ENCODE measurements at places on chromosomes 11 and 22. TPM values are rescaled to one million over a fixed set of nuclear protein-coding genes. Genes with fewer than 3 reads are reported as not detected.

- no peak for DNase-seq
These were observed 28.7 kb downstream of the RPL3 start for GRCh38 chr22:39290724-39291161.

Gene OR52I2
- total RNA-seq = not detected

DNA sequence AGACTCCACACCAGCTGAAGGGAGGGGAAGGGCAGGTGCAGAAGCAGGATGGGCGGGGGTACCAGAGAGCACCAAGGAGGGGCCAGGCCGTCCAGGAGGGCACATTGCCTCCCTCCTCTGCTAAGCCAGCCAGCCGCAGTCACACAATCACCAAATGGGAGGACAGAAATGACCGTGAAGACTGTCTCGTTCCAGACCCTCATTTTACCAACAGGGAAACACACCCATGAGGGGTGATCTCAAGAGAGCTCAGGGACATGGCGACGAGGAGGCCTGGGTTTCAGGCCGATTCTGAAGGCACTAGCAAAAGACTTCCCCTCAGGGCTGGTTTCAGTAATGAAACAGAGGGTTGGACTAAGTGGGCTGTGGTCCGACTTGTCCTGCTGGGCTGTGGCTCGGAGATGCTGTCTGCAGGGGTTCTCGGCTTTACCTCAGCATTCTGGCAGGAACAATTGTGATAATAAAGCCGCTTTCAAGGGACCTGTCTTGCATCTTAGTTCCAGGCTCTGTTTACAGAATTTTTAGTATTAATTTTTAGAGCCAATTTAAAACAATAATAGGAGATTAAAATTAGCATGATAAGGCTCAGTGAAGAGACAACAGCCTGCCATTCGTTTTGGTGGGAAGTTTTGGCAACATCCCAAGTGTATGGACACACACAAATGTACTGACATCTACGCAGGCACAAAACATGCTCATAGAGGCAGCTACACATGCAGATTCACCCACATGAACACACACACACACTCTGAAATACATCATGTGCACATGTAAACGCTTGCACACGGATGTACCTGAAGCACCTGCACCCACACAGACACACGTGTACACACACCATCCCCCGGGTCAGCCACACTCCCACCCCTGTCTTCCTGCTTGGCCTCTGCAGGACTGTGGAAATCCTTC is 2.0 kb upstream of the B3GAT1 start:
- DNase-seq = no peak

DNA sequence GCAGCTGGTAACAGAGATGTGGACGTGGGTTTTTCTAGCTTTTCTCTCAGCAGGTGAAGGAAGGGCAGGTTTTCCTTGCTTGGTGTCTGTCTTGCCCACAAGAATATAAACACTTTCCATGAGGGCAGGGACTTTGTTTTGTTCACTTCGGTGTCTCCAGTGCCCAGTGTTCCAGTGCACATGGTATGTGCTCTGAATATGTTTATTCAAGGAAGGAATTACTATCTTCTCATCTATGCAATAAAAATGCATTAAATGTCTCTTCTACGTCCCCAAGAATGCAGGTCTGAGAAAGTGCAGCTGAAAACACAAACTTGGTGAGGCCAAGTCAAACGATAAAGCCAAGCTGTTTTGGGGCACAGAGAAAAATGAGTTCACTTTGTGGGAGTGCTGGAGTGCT is 56.3 kb upstream of the PLET1 start:
- peak; percentile 77 for DNase-seq

DNA sequence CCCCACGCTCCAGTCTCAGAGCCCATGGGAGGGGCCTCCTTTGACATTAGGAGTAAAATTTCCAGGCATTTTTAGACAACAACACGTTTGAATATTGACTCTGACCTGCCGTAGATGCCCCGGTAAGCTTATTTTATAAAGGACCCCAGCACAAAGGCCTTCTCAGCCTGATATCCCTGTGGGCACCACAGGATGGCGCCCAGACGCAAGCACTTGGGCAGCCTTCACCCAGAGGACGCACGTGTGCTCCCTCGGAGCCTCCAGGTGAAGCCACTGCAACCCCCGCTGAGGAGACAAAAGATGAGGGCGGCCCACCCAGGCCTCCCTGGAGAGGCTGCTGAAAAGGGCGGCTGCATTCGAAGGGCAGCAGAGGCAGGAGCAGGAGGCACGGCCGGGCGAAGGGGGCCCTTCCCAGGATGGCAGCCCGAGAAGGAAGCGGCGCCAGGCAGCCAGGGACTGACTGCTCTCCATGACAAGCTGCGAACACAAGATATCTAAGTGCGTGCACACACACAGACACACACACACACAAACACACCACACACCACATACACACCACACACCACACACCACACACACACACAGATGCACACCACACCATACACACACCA is 15.2 kb upstream of the TH start:
- no peak for DNase-seq

Gene BBOX1
- total RNA-seq = not detected

Gene EMID1
- total RNA-seq = 1.0 TPM

- no peak for DNase-seq
These were observed 324.3 kb upstream of the SORL1-AS1 start for GRCh38 chr11:121777056-121777455.

GRCh38 chr11:120842195-120842594 is 181.7 kb upstream of the TBCEL start:
- no peak for DNase-seq

- peak; percentile 39 for DNase-seq
These were observed 131.1 kb downstream of the RASSF10 start for GRCh38 chr11:13140028-13140870.

- no peak for DNase-seq
These were observed 172.7 kb downstream of the FAT3 start for GRCh38 chr11:92397221-92397755.

DNA sequence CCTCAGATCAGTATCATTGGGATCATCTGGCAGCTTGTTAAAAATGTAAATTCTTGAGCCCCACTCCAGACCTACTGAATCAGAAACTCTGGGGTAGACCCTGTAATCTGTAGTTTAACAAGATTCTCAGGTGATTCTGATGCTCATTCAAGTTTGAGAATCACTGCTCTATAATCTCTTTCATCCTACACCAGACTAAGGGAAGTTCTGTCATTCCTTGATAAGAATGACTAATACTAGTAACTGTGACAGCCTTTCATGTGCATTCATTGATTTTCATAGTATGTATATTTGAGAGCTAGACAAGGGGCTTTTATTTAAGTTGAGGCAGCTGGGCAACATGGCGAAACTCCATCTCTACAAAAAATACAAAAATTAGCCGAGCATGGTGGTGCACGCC is 30.0 kb downstream of the NAT10 start:
- no peak for DNase-seq

DNA sequence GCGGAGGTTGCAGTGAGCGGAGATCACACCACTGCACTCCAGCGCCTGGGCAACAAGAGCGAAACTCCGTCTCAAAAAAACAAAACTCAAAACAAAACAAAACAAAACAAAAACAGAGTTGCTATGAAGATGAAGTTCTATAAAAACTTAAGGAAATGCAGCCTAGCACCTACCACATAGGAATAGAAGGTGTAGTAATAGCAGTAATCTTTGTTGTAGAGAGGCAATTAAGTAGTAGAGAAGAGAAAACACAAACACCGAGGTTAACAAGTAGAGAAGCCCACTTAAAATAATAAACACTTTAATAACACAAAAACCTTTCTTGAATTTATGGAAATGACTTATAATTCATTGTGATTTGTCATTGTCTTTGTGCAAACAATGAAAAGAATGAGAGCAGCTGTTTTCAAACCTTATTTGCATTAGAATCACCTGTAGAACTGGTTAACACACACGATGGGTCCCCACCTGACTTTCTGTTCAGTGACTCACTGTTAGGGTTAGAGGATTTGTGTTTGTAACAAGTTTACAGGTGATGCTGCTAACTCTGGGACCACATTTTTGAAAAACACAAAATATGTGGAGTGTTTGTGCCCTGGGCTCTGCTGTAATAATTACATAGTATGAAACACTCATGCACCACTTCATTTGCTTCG is 43.1 kb downstream of the TYR start:
- DNase-seq = no peak

Gene CSNK2A3
- 1.2 TPM for total RNA-seq

Gene ZP1
- not detected for total RNA-seq

GRCh38 chr11:6391537-6392134 is 1.4 kb downstream of the SMPD1 start:
- no peak for DNase-seq

Gene LRRC10B
- total RNA-seq = not detected

DNA sequence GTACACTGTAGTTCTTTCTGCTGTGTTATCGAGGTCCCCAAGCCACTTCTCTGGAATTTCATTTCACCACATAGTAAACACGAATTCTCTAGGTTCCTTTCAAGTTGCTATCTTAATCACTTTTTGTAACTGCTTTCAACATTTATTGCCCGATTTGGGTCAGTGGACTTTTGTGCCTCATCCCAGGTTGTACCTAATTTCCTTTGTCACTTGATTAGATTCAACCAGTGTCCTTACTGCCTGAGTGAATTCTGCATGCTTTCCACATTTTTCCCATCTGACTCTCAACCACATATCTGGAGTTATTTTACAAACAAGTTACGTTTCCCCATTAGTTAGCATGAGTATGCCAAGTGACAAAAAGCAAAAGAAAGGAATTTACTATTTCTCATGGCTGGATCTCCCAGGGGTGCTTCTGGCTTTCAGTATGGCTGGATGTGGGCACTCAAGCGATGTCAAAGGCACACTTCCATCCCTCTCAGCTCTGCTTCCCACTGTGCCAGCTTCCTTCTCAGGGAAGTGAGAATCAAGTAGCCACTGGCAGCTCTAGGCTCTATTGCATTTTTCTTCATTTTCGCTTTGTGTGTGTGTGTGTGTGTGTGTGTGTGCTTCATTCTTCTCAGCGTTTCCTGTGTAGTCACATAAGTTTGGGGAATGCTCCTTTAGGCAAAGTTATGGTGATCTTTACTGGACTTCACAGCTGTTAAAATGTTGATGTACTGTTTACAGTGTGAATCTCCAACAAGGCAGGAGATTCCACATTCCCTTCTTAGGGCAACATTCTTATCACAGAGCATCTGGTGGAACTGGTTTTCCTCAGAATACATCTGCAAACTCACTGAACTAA is 128.9 kb downstream of the DBX1 start:
- no peak for DNase-seq

- no peak for DNase-seq
These were observed 31.4 kb downstream of the CLMP start for GRCh38 chr11:123163621-123164020.

Gene SLC22A8
- not detected for total RNA-seq

- no peak for DNase-seq
These were observed 456.9 kb downstream of the BRD1 start for GRCh38 chr22:49370627-49371301.

- DNase-seq = no peak
These were observed 25.9 kb downstream of the RBX1 start for GRCh38 chr22:40976866-40977700.

- DNase-seq = no peak
These were observed 2.1 kb downstream of the CSNK1E start for GRCh38 chr22:38314933-38315822.

GRCh38 chr22:34966980-34967565 is 98.9 kb upstream of the ISX start:
- DNase-seq = no peak

Gene MPEG1
- 36.1 TPM for total RNA-seq

- DNase-seq = no peak
These were observed 91.1 kb downstream of the MYO18B start for GRCh38 chr22:25833091-25833490.

DNA sequence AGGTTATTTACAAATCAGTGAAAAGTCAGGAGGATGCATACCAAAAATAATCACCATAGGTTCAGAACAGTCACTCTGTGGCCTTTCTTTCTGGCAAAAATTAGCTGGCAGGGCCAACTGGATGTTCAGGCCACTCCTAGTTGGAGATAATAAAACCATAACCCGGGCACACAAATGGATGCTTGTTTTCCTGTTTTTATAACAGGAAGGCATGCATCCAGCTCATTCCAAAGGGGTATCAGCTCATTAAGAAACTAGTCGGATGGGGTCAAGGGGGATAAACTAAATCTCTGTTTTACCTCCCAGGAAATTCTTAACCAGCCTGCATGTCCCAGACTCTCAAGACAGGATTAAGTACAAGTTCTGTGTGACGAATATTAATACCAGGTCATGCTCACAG is 81.0 kb downstream of the FBXO7 start:
- DNase-seq = no peak

- DNase-seq = no peak
These were observed 125.7 kb upstream of the C11orf58 start for GRCh38 chr11:16612566-16613261.

Gene OR6A2
- total RNA-seq = not detected

GRCh38 chr11:83222499-83222898 is 29.0 kb downstream of the ANKRD42 start:
- no peak for DNase-seq

Gene NCR3LG1
- total RNA-seq = 3.6 TPM

Gene CSF2RB
- total RNA-seq = 7.5 TPM

DNA sequence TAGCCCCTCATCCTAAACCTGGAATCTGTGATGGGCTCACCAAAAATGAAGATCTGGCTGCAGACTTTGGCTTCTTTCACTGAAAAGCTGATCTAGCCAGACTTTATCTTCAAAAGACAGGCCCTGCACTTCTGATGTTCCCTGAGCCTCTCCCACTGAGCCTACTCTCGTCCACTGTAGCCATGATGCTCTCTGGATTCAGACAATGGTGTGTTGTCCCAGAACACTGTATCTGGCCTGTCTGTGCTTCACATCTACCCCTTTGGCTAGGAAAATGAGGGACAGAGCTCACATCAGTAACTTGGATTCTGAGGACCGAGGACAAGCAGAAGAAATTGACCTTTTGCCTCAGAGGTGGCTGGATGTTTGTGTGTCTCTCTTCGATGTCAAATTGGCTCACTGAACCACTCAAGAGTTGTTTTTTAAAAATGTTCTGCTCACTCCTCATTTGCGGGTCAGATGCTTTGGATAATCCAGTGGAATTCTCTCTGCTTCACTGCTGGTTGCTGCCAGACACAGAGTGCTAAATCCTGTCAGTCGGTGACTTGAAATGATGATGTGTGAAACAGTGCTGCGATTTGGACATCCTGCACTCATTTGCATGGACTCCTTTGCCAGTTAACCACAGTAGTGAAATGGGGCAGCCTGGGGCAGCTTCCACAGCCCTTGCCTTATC is 67.5 kb downstream of the ARFGAP2 start:
- DNase-seq = no peak

DNA sequence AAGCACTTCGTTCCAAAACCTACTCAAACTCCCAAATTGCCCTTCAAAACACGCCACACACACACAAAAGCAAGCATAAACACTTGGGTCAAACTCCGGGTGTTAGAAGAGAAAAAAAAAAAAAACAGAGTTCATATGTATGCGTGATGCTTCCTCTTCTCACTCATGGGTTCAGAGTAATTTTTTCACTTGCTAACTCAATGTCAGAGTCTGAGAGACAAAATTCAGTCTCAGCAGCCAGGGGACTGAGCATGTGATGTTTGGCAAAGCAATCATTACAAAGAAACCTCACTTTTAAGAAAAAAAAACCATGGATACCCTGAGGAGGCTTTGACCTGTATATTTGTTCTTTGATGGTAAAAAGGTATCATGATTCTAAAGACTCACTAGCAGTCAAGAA is 461.7 kb downstream of the NTM start:
- no peak for DNase-seq

Data from esophagus muscularis mucosa (tissue), 4 donors.